ENCODE measurements at places on chromosomes 4 and X.

DNA sequence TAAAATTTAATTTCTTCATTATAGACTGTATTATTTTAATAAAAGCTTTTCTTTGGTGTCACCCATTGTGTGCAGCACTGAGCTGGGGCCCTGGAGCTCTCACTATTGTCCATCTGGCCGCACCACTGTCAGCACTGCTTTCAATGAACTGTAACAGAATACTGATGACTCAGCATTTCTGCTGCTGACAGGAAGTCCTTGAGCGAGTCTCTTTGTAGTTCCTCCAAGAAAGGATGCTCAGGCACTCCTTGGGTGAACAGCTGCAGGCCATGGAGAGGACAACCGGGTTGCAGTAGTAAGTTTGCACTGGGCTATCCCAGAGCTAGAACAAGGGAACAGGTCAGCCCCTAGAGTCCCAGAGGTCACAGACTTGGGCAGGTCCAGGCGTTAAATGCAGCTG lies 81.6 kb downstream of the SORBS2 start:
- no peak for DNase-seq

- DNase-seq: no peak
Measured at GRCh38 chr4:7266525-7267292, 74.4 kb downstream of the SORCS2 start.

- DNase-seq: no peak
Measured at GRCh38 chr4:9976781-9977180, 44.5 kb downstream of the SLC2A9 start.

- no peak for DNase-seq
Measured at GRCh38 chr4:150212485-150212884, 134.2 kb downstream of the DCLK2 start.

GRCh38 chr4:112840061-112840460 lies 203.1 kb downstream of the LARP7 start:
- DNase-seq: no peak

GRCh38 chrX:42821803-42822443 lies 44.0 kb upstream of the PPP1R2C start:
- DNase-seq: no peak

DNA sequence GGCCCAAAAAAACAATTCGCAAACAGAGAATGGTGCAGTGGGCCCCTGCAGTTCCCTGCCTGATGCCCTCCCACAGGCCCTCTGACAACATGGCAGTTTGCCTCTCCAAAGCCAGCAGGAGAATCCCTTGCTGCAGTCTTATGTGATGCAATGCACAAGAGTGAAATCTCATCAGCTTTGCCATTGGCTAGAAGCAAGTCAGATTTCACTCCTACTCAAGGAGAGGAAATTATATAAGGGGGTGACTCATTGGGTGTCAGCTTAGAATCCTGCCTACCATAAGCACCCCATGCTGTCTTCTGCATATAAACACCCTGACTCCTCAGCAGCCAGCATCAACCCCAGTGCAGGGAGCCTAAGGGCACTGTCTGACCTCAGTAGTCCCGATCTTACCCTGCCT lies 157.3 kb upstream of the LDB2 start:
- DNase-seq: no peak

GRCh38 chr4:17323554-17324385 lies 188.1 kb downstream of the QDPR start:
- DNase-seq: no peak

DNA sequence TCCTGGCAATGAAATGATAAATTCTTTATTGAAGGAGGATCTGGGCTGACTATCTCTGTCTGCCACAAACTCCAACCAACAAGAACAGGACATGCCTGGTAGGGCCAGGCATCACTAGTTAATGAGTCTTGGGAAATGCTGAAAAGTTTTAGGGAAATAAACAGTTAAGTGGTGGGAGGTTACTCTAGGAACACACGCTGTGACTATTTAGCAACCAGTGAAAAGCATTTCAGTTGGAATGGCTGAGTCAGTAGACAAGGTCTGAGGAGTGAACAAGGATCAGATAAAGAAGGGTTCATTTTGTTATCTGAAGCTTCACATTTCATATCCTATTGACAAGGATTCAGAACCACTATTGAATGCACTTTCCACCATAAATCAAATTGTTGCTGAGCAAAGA lies 394.9 kb upstream of the BOD1L1 start:
- no peak for DNase-seq

DNA sequence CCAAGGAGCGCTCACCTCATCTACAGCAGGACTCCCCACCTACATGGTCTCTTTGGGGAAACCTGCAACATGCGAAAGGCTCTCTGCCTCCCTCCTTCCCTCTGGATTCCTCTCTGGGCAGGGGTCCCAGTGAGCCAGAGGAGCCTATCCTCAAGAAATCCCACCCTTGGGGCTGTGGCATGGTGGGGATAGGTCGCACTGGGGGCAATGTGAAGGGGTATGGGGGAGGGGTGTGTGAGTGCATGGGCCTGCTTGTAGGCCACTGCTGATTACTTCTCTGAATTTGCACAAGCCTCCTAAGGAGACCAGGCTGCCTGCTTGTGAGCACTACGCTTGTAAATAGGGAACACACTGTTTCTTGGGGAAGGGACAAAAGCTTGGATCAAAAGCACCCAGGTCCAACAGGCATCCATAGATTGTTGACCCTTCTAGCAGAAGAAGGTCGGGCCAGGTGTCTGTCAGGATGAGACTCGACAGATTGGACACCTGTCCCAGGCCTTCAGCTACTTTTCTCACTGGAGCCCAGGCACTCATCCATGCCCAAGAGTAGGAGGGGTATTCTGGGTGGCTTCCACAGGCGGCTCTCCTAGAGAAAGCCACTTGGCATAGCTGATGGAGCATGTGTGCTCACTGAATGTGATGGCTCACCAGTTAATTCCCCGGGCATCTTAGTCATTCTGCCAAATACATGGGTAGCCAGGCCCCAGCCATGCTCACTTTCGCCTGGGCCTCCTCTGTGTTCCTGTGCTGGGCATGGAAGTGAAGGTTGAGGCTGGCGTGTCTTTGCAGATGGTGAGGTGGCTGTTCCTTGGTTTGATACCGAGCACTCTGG lies 75.0 kb downstream of the NBDY start:
- DNase-seq: no peak

GRCh38 chr4:185559915-185560281 lies 24.6 kb upstream of the PDLIM3 start:
- peak; percentile 31 for DNase-seq

- DNase-seq: peak; percentile 83
Measured at GRCh38 chr4:76305971-76306881, at the start of gene STBD1. TSS of gene STBD1 (plus strand) at chr4:76306733. CDS start at chr4:76306770, 37 bp downstream.

- DNase-seq: no peak
Measured at GRCh38 chr4:55947254-55947882, 1.4 kb upstream of the CEP135 start.

- DNase-seq: no peak
Measured at GRCh38 chrX:148495176-148495575, 5.2 kb upstream of the AFF2 start.

DNA sequence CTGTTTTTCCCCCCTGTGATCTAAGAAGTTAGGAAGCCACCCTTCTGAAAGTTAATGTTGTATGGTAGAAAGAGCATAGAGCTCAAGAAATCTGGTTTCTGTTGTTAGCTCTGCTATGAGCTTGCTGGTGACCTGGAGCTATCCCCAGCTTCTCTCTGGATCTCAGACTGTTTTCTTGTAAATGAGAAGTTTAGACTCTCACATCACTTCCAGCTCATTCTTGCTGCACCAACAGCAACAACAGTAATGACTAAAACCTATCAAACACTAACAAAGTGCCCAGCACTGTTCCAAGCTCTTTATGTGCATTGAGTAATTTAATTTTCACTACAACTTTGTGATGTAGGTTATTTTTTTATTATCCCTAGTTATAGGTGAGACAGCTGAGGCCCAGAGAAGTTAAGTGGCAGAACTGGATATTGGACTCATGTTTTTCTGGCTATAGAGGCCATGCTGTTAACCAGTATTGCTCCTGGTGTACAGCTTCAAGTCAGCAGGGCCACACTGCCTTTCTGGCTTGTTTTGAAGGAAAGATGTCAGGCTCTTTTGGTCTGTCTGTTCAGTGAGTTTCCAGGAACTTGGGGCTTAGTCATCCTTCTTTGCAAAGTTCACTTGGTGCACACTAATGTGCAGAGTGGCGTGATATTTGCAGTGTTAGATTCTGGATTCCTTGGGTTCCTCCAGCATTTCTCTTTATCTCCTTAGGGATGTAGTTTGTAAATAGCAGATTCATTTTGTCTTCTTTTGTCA lies 27.8 kb upstream of the TMEM164 start:
- no peak for DNase-seq

GRCh38 chr4:14092741-14093140 lies 465.2 kb upstream of the BOD1L1 start:
- no peak for DNase-seq

- DNase-seq: no peak
Measured at GRCh38 chrX:51024106-51024696, 113.7 kb downstream of the BMP15 start.

DNA sequence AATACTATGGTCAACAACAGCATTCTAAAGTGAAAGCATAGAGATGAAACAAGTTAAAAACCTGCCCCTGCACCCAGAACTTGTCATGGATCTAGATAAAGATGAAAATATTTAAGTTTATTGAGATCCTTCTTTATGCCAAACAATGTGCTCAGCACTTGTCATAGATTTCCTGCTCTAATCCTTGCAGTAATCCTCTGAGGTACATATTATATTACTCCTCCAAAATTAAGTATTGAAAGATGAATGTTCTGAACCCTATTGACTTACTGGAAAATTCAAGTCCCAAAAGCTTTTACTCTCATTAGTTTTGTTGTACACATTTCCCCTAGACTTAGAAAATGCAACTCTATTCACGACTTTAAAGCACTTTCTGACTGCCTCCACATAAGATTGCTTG lies 35.6 kb downstream of the CAMK2D start:
- no peak for DNase-seq

- no peak for DNase-seq
Measured at GRCh38 chr4:137656661-137657060, 124.4 kb upstream of the PCDH18 start.

- peak; percentile 90 for DNase-seq
Measured at GRCh38 chr4:186725469-186726425, 2.1 kb upstream of the FAT1 start.

DNA sequence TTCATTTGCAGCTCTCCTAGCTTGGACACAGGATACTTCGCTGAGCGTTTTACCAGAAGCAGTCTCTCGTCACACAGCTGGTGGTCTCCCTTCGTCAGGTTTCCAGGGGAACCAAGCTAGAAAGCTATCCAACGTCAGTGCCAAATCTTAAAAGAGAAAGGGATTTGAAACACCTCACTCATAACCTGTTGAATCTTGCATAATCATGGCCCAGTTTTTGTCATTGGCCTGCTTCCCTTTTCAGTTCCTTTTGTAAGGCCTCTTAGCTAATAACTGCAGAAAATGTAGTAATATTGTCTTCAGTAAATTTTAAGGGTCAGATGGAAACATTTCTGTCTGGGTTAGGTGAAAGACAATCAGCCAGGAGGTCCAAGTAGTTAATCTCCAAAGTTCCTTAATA lies 22.0 kb downstream of the RAB39B start:
- no peak for DNase-seq

GRCh38 chr4:4225915-4226605 lies 669 bp downstream of the OTOP1 start:
- DNase-seq: no peak

DNA sequence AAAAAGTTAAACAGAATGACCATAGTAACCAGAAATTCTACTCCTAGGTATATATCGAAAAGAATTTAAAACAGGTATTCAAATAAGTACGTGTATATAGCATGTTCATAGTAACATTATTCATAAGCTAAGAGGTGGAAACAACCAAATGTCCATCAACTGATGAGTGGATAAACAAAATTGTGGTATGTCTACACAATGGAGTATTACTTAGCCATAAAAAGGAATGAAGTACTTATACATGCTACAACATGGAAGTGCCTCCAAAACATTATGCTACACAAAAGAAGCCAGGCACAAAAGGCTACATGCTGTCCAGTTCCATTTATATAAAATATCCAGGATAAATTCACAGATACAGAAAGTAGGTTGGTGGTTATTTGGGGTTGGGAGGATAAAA lies 76.5 kb downstream of the CD99L2 start:
- DNase-seq: no peak

DNA sequence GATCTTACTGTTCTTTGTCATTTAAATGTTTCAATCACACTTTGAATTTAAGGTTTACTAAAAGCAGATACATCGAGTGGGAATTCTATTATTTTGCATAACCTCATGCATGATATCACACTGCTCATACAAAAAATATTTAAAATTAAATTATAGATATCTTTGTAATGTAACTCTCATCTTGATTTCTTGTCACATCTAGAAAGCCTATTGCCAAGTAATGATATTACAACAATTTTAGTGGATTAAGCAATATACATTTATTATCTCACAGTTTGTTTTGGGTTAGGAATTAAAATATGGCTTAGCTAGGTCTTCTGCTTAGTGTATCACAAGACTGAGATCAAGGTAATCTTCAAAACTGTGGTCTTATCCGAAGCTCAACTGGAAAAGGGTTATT lies 865.0 kb downstream of the CCSER1 start:
- DNase-seq: no peak

DNA sequence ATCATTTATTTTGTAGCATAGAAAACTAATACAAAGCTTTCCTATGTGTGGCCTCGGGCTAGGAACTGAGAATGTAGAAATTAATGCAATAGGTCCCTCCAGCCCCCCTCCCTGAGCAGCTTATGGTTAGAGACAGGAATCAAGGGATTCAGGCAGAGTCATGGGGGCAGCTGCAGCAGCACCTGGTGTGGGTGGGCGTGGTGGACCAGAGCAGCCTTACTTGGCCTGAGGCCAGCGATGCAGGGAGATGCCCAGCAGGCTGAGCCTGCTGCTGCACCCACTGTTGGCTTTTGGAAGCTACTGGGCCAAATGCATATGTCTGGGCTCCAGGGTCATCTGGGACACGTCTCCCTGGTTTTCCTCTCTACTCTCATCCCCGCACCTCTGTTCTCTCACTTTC lies 74.0 kb downstream of the STK32B start:
- peak; percentile 25 for DNase-seq

GRCh38 chr4:69848028-69848427 lies 11.9 kb downstream of the SULT1E1 start:
- DNase-seq: no peak

DNA sequence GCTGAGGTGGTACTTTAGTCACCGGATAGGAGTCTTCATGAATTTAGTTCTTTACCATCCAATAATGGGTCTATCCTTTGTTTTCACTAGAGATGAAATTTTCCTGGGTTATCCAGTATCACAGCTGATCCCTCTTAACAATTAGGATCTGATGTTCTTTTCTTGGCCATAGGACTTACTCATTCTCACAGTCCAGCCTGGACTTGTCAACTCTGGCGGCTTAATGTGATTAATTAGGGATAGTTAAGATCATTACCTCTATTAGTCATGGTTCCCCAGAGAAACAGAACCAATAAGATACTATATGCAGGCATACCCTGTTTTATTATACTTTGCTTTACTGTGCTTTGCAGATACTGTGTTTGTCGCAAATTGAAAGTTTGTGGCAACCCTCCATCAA lies 272.7 kb upstream of the FAT4 start:
- no peak for DNase-seq

Data from pancreas (tissue), 10 donors.